ENCODE measurements at places on chromosomes 4 and X.

GRCh38 chr4:81528200-81528599 lies 56.5 kb upstream of the RASGEF1B start:
- no peak for DNase-seq

DNA sequence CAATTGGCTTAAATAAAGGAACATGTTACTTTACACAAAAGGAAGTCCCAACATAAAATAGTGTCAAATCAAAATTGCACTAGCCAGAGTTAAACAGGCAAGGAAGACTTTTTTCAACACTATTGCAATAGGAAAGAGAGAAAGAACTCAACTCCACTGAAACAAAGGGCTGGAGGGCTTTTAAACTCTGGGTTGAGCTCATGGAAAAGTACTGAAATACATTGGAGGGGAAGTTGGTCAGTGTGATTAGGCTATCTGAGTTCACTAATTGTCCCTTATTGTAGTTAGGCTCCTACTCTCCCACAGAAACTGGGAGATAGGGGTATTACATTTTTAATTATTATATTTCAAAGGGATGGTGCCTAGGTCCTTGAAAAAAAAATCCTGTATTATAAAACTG lies 491.2 kb upstream of the LCORL start:
- DNase-seq: no peak

GRCh38 chrX:154321594-154321993 lies 26.0 kb downstream of the TKTL1 start:
- peak; percentile 26 for DNase-seq

GRCh38 chr4:145819101-145819852 lies 119.3 kb downstream of the ZNF827 start:
- no peak for DNase-seq

- no peak for DNase-seq
Measured at GRCh38 chr4:86816501-86817273, 32.5 kb downstream of the SLC10A6 start.

Data from CD4-positive, alpha-beta T cell treated with Interleukin-17A for 1 hour (primary cell).